Right renal pelvis (tissue), 4 donors: ENCODE measurements at places on chromosomes 12 and 14. TPM values are rescaled to one million over a fixed set of nuclear protein-coding genes. Genes with fewer than 3 reads are reported as not detected.

Gene RNU6-7
- polyA plus RNA-seq, result not detected

Gene KRAS
- polyA plus RNA-seq, result 42.0 TPM

Gene TMEM63C
- 0.50 TPM for polyA plus RNA-seq

Gene VPS37B
- 22.4 TPM for polyA plus RNA-seq

Gene TMEM229B
- 3.9 TPM for polyA plus RNA-seq

Gene PPFIA2
- 4.8 TPM for polyA plus RNA-seq

Gene OASL
- 0.13 TPM for polyA plus RNA-seq

Gene HOXC13
- not detected for polyA plus RNA-seq

Gene STXBP6
- polyA plus RNA-seq, result 8.2 TPM

Gene C3AR1
- polyA plus RNA-seq, result 3.7 TPM

Gene SLC48A1
- 58.0 TPM for polyA plus RNA-seq

Gene PLCZ1
- 0.24 TPM for polyA plus RNA-seq

Gene ZNF740
- 70.1 TPM for polyA plus RNA-seq
